ENCODE measurements at places on chromosomes 16 and 17.

GRCh38 chr16:12337871-12338655 is 361.5 kb downstream of the SNX29 start:
- DNase-seq = no peak

DNA sequence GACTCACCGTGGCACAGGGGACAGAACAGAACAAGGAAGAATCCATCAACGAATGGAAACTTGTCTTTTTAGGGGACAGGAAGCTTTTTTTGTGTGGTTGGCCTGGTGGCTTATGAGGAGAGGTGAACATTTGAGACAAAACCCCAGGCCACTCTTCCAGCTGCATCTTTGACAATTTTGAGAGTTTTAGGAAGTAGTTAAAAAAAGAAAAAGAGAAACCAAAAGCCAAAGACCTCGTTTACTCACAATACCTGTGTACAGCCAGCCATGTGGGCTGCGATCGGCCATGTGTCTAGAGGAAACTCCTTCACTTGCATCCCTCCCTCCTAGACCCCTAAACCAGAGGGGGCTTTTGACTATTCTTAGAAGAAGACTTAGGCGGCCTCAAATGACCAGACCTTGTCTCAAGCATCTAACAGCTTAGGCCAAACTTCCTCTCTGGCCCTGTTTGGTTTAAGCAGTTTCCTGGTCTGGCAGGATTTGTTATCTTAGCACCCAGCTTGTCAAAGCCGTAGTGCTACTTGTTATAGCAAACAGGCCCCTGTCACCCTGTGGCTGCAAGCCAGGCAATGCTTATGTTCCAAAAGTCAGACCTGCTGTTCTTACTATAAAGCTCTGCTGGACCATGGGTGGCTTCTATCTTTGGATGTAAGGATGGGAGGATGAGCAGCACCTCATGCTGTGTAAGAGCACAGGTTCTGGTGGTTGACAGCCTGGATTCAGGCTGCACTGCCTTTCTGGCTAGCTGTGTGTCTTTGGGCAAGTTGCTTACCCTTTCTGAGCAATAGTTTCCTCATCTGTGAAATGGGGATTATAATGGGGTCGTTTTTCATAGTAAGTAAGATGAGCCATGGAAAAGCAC is 17.7 kb downstream of the KSR1 start:
- DNase-seq = peak; percentile 63

- no peak for DNase-seq
Observed at GRCh38 chr16:48635199-48635718, 25.3 kb upstream of the N4BP1 start.

GRCh38 chr16:3953728-3954410 is 73.4 kb upstream of the CREBBP start:
- no peak for DNase-seq

GRCh38 chr17:66807182-66807581 is 27.7 kb upstream of the CACNG5 start:
- DNase-seq = no peak

DNA sequence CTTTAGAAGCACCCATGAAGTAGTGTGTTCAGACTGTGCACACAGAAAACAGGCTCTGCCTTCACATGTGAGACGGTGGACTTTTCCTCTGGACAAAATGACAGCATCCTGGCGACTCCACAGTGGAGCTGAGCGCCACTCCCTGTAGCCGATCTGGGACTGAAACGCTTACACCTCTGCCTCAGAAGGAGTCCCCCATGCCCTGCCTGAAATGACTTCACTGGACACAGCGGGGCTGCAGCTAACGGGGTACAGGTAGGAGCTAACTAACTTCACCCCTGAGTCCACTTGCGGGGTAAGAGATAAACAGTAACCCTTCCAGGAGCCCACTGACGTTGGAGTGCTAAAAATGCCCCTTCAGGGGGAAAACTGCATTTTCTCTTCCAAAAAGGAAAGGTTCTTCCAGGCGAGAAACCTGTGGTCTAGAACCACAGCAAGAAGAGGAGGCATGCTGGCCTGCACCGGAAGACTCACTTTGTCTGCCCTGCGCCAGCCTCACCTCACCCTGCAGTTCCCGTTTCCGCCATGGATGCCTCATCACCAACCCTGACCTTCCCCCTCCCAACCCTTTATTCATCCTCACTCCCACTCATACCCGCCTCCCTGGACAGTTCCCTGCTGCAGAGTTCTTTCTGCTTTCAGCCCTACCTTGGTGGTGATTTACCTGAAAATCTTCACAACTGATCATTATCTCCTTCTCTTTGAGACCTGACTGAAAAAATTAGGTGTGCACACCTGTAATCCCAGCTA is 19.4 kb upstream of the ENDOV start:
- no peak for DNase-seq

DNA sequence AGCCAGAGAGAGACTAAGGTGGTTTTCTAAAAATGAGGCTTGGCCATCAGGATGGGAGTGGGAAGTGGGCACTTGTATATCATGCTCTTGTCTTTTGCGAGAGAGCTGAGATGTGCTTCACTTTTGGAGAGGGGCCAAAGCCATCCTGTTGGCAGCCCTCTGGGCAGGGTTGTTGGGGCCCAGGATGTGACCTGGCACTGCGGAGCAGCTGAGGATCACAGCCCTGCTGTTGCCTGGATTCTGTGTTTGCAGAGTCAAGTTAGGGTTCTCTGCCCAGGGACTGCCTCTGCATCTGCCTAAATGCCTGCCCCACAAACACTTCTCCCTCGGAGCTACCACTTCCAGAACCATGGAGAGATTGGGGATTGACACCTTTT is 71.2 kb downstream of the PLD6 start:
- no peak for DNase-seq

GRCh38 chr17:76131692-76132573 is 9.1 kb downstream of the FOXJ1 start:
- no peak for DNase-seq

Data from stimulated activated CD8-positive, alpha-beta memory T cell treated with anti-CD3 and anti-CD28 coated beads, Interleukin-7, amount 100 ng/mL, for 48 hours (primary cell).